NCI-H2081 treated with DMSO at 0.1 percent for 48 hours (cell line): ENCODE measurements at places on chromosomes 7 and 10.

- DNase-seq: no peak
Observed at GRCh38 chr10:126336801-126337200, 51.5 kb downstream of the ADAM12 start.

GRCh38 chr7:87581723-87582122 lies 19.0 kb downstream of the ABCB1 start:
- DNase-seq: no peak

- DNase-seq: no peak
Observed at GRCh38 chr7:158348446-158348845, 239.2 kb downstream of the PTPRN2 start.

DNA sequence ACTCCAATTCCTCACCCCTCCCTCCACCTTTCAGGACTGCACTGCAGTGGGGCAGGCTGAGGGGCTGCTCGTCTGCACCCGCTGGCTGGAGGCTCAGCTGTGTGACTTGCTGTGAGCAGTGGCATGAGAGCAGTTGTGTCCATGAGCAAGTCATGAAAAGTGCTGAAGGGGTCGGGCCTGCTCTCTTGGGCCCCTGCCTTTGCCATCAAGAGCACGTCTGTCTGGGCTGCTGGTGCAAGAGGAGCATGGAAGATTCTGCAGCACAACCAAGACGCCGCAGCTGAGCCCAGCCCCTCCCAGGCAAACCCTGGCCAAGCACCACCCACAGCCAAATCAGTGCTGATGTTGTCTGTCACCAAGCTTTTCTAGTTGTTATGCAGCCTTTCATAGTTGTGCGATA lies 284.3 kb downstream of the TCERG1L start:
- DNase-seq: no peak

DNA sequence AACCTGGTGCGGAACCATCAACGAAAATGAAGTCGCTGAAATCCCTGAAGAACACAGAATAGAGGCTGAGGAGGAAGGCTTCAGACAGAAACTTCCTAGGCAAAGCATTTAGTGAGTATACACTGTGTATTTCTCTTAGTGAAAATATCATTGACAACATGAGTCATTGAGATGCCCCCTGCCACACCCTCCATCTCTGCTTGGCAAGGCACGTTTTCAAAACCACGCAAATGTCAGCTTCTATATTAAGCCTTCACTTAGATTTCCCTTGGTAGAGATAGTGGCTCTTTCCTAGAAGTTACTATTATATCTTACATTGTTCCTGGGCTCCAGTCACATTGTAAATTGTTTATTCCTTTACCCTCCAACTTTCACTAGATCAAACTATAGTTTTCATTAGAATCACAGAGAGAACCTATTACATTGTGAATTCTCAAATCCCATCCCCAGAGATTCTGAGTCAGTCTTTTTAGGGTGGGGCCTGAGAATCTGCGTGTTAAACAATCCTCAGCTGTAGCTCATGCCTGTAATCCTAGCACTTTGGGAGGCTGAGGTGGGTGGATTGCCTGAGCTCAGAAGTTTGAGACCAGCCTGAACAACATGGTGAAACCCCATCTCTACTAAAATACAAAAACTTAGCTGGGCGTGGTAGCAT lies 4.6 kb upstream of the SKAP2 start:
- DNase-seq: no peak

DNA sequence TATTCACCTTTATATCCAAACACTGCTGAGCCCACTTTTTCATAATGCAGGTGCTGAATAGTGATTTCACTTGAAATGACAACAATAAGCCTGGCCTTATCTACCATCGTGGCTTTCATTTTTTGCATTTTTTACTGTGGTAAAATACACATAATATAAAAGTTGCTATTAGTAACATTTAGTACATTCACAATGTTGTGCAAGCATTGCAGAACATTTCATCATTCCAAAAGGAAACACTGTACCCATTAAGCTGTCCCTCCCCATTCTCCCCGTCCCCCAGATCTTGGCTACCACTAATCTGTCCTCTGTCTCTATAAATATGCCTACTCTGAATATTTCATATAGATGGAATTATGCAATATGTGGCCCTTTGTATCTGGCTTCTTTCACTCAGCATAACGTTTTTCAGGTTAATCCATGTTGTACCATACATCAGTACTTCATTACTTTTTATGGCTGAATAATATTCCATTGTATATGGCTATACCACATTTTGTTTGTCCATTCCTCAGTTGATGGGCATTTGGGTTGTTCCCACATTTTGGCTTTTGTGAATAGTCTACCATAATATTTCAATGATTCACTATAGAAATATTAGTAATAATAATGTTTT lies 68.5 kb upstream of the ARID5B start:
- no peak for DNase-seq

- DNase-seq: no peak
Observed at GRCh38 chr7:123661765-123662164, 6.1 kb downstream of the LMOD2 start.

- no peak for DNase-seq
Observed at GRCh38 chr10:1561731-1562337, 175.5 kb downstream of the ADARB2 start.

DNA sequence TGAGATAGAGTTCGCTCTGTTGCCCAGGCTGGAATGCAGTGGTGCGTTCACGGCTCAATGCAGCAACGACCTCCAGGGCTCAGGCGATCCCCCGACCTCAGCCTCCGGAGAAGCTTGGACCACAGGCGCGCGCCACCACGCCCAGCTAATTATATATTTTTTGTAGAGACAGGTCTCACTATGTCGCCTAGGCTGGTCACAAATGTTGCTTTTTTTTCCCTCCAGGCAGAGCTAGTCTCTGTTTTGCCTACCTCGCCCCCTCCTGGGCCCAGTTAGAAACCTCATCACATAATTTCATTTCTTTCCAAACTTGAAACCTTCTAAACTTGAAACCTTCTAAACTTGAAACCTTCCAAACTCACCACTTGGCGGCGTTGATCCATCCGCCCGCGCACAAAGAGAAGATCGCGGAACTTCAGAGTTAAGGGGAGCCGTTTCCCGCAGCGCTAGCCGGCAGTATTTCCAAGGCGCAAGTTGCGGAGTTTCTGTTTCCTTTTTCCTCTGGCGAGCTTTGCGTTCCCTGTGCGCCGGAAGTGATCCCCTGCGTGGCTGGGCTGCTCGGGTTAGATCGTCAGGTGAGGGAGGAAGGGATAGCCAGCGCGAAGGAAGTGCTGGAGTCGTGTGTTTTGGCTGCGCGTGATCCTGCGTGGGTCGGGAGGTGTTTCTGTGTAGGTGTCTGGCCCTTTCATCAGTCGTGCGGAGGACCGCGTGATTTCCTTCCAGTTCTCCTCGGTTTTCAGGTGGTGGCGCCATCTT lies at the start of gene SSBP1:
Gene SSBP1 (plus strand): TSS at position 523 of the 756 bp plus-strand sequence. CDS start 809 bp downstream, outside the sequence.
- peak; percentile 93 for DNase-seq

GRCh38 chr7:92622030-92622429 lies 31.8 kb upstream of the FAM133B start:
- DNase-seq: no peak

DNA sequence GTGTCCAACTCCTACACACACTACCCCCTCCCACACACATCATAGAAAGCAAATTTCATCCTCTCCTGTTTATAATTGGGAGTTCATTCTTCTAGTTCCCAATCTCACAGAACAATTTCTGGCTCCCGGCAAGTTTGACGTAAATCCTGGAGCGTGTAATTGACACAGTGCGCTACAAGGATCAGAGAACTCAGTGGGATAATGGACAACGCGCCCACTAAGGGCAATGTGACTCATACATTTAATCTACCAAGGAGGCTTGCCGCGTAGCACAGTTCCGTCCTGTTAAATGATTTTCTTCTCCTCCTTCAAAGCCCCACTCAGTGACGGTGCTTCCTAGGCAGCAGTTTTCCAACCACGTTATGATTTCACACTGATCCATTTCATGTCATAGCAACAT lies 277.6 kb downstream of the SFMBT2 start:
- DNase-seq: no peak

DNA sequence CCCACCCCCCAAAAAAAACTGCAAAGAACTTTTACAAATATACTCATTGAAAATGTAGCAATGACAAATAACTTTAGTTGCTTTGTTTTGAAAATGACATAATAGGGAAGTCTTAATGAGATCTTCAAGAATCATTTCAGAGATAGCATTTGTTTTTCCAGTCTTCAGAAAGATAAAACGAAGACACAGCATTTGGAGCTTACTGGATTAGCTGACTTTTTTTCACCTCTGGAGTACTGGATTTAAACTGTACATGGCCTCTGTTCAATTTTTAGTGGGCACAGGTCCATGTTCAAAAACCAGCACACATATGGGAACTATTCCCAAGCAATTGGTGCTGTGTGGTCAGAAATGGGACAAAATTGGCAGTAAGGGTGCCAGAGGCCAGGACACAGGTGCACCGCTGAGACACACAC lies 3.9 kb downstream of the RAB11FIP2 start:
- no peak for DNase-seq

DNA sequence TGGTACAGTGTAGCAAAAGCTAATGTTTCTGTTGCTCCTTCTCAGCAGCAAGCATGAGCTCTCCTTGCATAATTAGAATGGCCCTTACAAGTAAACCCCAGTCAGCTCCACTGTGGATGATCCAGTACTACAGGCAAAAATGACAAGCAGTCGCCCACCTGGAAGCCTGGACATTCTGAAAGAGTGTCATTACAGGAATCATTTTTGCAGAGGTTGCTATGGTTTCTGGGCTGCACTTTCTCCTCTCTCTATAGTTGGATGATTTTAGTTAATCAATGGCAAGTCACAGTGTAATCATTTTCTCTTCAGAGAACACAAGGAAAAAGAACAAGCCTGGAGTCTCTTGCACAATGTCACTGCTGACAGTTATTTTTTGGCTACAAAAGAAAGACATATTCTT lies 102.9 kb upstream of the MYO3A start:
- no peak for DNase-seq

- DNase-seq: no peak
Observed at GRCh38 chr10:5905854-5906507, 15.9 kb downstream of the FBH1 start.

DNA sequence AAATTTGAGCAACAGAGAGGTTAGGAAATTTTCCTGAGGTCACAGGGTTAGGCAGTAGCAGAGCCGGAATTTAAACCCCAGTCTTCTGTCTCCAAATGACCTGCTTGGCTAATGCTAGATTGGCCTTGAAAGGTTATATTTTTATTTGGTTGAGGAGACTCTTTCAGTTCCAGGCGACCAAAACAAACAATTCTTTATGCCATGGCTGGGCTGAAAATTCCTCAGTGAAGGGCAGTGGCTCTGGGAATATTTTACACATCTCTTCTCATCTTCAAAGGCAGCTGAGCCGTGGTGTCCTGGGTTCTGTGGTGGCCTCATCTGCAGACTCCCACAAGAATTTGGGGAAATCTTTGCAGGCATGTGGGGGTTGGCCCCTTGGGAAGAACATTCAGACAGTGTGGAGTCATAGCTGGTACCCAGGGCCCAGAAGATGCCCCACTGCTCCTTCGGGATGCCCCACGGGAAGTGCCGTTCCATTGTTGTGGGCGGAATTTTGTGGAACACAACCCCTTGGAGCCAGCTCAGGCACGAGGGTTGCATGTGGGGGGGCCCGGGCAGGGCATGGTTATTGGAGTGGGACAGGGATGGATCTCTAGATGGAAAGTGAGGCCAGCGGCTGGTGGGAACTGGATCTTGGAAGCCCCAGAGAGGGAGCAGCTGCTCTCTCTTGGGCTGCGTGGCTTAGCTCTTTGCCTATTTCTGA lies 33.2 kb downstream of the RPS24 start:
- DNase-seq: no peak

DNA sequence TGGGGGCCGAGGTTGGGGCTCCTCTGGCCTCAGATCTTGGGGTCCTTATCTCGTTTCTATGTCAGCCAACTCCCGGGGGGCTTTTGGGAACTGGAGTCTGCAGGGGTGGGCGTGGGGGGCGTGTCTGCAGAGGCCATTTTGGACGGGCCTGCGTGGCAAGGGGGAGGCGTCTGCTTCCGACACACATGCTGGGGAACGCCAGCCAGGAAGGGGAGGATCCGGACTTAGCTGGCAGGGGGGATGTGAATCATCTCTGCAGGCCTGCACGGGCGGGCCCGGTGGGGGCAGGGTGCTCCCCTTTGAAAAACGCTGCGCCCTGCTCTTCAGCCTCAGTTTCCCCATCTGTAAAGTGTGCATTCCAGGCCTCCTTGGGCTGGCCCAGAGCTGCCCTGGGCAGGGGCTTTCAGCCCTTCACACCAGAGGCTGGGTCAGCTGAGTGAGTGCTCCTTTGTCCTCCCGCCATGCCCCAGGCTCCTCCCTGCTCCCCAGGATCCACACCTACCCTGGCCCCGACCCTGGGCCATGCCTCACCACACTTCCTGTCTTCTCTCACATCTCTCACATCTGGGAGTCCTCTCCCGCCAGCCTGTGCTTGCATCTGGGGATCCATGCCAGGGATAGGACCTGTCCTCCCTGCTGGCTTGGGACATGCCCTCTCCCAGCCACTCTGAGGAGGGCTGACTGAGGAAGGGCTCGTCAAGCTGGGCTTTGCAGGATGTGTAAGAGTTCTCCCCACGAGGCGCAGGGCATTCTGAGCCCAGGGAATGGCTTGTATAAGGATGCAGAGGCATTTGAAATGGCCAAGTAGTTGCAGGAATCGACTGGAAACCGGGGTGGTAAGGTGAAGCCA lies 172.6 kb upstream of the TNRC18 start:
- no peak for DNase-seq

- DNase-seq: no peak
Observed at GRCh38 chr7:66912195-66912594, 8.8 kb upstream of the TMEM248 start.

GRCh38 chr7:84117304-84117703 lies 77.3 kb downstream of the SEMA3A start:
- no peak for DNase-seq

- DNase-seq: peak; percentile 23
Observed at GRCh38 chr10:7944215-7944480, 110.3 kb upstream of the GATA3 start.

DNA sequence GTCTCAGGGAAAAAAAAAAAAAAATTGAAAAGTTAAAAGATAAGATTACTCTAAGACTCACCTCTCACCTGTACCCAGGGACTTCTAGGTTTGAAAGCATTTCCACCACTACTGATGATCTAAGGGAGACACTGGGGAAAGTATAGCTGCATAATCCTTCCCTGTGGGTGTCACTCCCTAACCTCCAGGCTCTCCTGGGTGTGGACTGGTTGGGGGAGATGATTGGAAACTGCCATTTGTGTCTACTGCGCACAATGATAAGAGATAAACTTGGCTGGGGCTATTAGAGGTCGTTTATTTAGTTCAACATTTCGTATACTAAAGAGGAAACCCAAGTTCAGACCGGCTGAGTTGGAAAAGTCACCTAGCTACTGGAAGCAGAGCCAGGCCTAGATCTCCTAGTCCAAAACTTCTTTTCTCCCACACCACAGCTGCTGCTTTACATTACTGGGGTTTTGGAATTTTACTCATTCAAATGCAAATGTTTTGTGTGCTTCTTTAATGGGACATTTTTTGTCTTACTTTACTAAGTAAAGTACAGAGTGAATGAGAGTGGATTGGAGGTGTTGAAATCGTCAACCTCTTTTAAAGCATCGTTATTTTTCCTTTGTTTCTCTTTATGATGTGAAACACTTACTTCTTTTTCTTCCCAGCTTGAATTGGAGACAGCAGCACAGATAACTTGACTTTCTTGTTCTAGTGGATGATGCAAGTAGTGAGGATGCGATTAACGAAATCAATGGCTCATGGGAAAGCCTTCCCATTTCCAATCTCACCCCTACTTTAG lies 22.3 kb upstream of the SEC61G start:
- no peak for DNase-seq
